Panc1 (cell line): ENCODE measurements at places on chromosomes 16 and 17.

GRCh38 chr17:49889500-49889899 is 41.6 kb upstream of the TAC4 start:
- DNase-seq = no peak

DNA sequence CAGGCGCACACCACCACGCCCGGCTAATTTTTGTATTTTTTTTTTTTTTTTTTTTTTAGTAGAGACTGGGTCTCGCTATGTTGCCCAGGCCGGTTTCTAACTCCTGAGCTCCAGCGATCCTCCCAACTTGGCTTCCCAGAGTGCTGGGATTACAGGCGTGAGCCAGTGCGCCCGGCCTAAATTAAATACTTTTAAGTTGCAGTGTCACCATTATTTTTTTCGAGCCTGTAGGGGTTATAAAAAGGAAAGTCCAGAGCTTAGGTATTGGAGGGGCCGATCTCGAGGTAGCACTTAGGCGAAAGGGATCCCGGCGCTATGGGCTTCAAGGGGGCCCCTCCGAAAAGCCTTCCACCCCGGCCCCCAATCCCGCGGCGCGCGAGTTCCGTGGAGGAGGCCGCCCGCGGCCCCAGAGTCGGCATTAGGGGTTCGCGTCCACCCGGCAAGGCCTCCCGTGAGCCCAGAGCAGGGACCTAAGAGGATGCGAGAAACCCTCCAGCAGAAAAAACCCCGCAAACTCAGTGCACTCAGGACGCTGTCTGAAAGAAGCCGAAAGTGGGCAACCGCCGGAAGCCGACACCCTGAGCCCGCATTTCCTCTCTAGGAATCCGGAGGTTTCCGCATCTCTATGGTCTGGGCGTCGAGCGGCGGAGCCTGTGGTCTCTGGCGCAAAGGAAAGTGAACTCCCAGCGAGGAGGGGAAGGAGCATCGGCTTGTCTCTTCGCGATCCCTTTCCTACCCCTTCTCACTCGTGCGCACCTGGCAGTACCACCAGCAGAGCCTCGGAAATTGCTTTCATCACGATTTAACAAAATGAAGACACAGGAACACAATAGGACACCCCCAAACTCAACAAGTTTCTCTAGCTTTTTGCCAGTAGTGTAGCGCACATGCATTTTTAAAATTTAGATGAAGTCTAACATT is 14.1 kb upstream of the RGS9 start:
- DNase-seq = no peak

DNA sequence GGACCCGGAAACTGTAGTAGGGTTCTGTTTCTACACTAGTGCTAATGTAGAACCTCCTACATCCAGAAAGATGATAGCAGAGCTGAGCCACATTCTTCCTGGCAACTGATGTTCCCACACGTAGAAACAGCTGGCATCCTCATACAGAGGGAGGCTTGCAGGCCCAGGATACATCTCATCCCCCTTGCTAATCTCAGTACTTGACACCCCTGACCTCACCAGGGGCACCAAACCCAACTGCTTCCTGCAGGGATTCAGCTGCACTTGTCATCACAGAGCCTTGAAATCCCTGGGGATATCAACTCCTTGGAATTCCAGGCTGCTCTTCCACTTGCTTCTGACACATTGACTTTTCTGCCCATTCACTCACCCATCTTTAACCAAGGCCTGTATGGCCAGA is 75.2 kb upstream of the HSBP1 start:
- no peak for DNase-seq

- no peak for DNase-seq
Measured at GRCh38 chr17:48554412-48555257, 9.7 kb upstream of the HOXB2 start.

DNA sequence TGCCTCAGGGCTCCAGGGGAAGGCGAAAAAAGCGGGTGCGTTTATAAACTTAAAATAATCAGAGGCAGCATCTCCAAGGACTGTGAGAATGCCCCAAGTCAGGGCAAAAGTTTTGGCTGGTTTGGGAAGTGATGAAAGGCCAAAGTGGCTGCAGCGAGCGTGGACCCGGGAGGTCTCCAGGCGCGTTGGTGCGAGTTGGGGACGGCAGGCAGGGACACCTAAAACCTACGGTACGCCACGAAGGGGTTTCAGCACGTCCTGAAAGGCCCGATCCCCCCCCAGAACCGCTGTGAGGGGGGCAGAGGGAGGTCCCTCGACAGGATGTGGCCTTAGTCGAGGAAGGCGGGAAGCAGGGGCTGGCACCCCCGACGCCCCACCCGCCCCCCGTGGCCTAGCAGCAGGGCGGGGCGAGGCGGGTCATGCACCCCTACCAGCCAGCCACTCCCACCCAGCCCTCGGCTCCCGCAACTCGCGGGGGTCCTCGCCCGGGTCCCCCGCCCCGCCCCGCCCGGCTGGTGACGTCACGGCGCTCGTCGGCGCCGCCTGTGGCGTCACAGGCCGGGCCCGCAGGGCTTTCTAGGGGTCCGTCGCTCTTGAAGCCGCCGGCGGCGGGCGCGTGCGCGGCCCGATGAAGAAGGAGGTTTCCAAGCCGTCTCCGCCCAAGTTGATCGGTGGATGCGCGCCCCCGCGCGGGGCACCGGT is at the start of gene MYCBPAP:
TSS of gene MYCBPAP (plus strand) at position 569 of the 702 bp plus-strand sequence. CDS start 236 bp downstream, outside the sequence.
- no peak for DNase-seq

DNA sequence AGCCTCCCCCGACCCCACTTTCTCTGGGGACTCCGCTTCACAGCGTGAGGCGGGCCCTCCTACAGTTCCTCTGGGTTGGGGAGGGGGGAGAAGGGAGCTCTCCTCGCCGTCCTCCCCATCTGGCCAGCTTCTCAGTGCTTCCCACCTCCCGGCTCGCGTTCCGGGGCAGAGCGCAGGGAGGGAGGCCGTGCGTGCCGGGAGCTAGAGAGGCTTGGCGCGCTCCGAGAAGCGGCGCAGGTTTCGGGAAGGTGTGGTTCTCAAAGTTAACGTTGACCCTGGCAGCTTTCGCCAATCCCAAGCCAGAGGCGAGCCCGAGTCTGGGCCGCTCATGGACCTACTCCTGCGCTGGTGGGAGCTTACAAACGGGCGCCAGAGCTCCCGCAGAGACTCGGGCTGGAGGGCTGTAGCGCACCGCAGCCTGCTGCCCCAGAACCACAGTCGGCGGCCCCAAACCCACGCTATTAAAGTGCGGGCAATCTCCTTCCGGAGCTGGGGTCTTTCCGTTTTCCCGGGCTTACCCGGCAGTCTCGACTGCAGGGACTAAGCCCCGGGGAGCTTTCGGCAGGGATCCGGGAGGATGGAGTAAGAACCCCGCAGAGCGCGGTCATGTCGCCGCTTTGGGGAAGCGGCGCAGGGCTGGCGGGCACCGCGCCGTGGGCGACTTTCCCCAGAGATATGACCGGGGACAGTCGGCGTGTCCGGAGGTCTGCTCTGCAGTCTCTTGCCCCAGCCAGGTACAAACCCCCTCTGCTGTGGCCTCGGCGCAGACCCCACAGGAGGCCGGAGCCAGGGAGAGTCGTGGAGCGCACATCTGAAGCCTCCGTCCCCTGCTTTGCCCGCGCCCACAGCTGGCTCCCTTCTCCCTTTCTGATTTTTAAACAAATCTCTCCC is 787 bp downstream of the CDH11 start:
- no peak for DNase-seq

DNA sequence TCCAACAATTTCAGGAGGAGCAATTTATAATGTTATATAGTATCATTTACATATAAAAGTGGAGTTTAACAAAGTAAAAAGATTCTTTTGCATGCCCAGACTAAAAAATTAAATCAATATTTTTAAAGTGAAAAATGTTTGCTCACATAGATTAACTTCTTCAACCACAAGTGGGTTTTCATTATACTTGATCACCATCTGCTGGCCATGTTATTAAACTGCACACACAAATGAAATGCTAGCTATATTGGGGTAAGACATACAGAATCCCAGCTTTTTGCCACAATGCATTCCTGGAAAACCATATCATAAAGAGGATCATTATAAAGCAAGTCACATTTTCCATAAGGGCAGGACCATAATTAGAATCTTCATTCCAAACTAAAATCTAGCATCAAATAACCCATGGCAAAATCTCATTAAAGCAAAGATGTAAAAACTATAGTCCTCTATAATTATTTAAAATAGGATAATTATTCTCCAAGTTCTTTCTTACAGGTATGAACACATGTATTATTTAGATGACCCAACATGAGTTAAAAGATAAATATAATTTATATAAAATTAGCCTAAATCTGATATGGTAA is 26.3 kb downstream of the CEP112 start:
- DNase-seq = peak; percentile 12
